Hematopoietic multipotent progenitor cell treated with erythropoietin and hydrocortisone succinate and interleukin-3 and kit ligand, for 15 days (in vitro differentiated cells): ENCODE measurements at places on chromosomes 2 and 18.

- no peak for DNase-seq
Measured at GRCh38 chr2:10891390-10891789, 20.3 kb upstream of the KCNF1 start.

GRCh38 chr2:5983511-5984272 lies 291.5 kb downstream of the SOX11 start:
- no peak for DNase-seq

DNA sequence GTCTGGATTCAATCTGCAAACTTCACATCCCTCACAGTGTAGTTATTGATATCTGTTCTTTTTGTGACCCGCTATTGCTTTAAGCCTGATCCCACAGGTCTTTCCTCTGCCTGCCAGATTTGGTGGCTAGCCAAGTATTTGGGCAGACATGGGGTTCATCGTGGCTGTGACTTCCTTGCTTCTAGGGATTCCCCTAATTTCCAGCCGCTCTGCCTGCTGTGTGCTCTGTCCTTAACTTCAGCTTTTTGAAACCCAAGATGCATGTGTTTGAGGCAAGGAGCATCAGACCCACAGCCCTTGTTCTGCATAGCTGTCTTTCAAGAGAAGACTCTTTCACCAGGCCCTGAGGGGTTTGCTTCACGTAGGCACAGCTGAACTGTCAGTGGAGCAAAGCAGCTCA lies 54.2 kb downstream of the NCAPH start:
- DNase-seq = no peak

- DNase-seq = no peak
Measured at GRCh38 chr2:60855989-60856669, 25.2 kb upstream of the REL start.

DNA sequence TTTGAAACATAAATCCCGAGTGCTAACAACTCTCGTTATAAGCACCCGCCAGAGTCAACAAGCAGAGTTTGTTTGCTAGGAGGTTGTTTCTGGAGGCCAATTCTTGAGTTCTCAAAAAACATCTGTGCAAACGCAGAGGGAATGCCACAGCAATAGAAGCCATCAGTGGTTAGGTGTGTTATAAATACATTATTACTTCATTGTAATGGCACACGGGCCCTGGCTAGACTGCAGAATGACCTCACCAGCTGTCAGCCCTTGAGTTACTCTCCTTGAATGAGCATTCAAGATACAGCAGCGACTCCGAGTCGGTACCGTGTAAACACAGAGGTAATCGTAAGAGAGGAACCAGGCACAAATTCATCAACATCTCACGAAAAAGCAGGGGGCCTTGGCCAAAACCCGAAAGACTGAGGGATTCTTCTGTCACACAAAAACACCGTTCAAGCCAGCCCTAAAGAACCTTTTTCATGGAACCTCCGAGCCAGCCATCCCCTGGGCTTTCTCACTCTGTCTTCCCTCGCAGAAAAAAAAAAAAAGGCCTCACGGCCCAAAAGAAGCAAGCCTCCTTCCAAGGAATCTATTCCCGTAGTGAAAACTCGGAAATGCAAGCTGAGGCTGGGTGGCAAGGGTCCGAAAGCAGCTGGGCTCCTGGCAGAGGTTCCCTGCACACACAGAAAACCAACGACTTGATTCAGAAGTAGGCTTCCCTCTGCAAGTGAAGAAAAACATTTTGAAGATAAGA lies 133.7 kb upstream of the MEIS1 start:
- no peak for DNase-seq

GRCh38 chr2:55585451-55586080 lies 31.9 kb downstream of the PPP4R3B start:
- no peak for DNase-seq

DNA sequence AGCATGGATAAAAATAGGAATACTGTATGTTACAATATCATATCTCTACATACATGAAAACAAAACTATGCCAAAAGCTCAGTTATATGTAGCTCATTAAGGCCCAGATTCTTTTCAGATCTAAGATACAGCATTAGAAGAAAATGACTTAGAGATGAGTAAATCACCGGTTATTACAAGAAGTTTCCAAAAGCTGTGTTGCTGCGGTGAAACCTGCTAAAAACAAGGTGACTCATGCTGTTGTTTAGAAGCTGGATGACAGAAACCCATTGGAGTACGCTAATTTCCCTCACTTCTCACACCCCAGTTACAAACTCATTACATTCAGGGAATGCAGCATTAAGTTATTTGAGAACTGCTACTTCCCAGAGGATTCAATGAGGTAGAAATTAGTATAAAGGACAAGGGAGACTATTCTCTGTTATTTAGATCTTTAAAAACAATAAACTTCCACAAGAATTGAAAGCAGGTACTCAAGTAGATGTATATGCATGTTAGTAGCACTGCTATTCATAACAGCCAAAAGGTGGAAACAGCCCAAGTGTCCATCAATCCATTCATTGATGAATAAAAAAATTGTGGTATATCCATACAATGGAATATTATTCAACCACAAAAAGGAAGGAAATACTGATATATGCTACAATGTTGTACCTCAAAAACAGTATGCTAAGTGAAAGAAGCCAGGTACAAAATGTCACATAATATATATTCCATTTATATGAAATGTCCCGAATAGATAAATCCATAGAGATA lies 32.6 kb downstream of the RBKS start:
- DNase-seq = no peak

DNA sequence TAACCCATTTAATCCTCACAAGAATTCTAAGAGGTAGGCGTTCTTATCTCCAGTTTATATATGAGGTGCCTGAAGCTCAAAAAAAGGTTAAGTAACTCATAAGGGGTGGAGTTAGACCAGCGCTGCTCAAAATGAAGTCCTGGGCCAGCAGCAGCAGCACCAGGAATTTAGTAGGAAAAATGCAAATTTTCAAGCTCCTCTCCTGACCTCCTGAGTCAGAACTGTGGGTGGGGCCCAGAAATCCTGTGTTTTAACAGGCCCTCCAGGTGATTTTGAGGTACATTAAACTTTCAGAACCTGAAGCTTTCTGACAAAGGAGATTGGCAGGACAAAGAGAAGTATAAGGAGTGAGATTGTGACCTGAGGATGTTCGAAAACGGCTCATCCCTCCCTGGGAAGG lies 66.0 kb upstream of the CCDC85A start:
- no peak for DNase-seq

DNA sequence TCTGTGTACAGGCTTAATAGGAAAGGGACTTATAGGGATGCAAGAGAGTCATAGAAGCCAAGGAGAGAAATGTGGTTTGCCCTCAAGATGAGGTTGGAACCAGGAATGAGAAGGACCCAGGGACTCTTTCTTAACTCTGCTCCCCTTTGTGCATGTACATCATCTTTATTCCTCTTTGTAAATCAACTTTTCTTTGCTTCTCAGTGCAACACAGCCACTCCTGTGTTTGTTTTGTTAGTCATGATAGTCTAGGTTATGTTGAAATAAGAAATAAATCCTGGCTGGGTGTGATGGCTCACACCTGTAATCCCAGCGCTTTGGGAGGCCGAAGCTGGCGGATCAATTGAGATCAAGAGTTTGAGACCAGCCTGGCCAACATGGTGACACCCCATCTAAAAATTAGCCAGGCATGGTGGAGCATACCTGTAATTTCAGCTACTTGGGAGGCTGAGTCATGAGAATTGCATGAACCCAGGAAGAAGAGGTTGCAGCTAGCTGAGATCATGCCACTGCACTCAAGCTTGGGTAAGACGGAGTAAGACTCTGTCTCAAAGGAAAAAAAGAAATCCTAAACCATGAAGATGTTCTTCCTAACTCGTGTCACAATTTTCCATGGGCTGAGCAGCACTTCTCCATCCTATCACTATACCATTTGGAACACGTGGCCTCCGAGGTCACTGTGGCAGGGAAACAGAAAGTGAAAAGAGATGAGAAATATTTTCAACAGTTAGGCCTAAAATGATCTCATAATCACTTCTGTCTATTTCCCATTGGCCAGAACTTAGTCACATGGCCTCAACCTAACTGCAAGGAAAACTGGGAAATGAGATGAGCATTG lies 73.0 kb upstream of the TMEM17 start:
- no peak for DNase-seq

GRCh38 chr18:48080546-48080945 lies 150.1 kb upstream of the SMAD2 start:
- no peak for DNase-seq

- no peak for DNase-seq
Measured at GRCh38 chr2:20917719-20918572, 95.0 kb upstream of the LDAH start.

DNA sequence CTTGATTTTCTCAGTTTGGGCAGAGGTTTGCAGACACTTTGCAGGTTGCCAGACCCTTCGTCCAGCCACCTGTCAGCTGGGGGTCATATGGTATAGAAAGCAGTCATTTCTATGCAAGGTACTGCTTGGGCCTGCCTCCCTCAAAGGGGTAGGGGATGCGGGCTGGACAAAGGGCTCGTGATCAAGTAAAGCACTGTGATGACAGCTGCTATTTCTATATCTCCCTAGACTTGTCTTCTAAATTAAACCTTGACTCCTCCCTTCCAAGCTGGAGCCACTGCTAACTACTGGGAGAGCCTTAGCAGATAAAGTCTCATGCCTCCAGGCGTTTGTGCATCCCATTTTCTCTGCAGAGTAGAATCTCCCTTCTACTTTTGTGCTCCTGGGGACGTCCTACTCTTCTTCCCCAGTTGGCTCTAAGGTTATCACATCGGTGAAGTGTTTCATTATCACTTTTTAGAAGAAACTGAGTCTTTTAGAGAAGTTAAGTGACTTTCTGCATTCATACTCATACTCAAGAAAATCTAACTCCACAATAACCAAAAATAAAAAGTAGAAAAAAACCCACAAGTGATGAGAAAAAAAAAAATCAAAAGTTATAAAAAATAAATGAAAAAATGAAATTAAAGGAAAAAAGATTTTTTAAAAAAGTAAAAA lies 710 bp upstream of the XRCC5 start:
- no peak for DNase-seq

DNA sequence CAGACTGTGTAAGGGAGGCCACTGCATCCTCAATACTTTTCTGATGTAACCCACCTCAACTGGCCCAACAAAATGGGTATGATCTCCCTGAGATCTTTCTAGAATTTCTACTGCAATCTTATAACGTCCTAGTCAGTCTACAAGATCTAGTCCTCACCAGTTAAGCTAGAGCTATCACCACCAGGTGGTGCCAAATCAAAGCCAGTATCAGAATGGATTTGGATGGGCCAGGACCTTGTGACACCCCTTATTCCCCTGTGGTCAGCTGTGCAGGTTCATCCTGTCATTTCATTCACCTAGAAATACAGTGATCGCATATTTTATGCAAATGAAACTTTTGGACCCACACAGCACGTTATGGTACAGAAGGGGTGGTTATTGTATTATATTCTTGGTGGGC lies 90.3 kb downstream of the OLA1 start:
- peak; percentile 44 for DNase-seq

- DNase-seq = no peak
Measured at GRCh38 chr2:27049422-27050280, 1.8 kb upstream of the AGBL5 start.

GRCh38 chr2:157231476-157231875 lies 26.0 kb upstream of the GALNT5 start:
- DNase-seq = no peak

GRCh38 chr18:35920623-35921022 lies 51.9 kb upstream of the RMP24 start:
- DNase-seq = no peak

DNA sequence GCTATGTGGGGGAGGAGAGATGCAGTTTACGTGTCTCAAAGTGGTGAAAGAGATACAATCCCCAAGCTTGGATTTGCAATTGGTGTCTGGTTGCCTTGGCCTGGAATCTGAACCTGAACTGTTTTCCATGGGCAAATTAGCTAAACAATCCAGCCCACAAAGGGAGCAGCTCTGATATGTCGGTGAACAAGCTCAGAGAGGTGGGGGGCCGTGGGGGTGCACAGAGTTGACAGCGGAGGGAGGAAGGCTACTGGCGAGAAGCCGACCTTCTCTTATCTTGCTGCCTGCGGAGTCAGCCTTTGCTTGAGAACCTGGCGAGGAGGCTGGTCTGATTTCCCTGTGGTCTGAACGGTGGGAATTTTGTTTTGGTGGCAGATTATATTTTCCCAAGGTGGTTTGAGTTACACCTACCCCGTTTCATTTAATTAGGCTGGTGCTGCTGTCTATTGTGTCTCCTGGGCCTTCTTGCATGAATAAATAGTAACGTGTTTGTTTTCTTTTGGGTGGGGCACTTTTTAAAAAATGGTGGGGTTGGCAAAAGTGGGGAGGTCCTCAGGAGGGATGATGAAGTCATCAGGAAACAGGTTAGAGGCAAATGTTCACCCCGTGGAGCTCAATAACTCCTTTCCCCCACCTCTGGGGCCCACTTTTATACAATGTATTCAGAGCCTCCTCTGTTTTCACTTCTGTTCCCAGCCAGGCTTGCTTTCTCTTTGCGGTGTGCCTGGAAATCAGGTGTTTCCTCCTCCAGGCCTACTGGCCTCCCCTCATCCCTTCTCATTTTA lies 80.9 kb upstream of the IGFBP5 start:
- DNase-seq = no peak

- no peak for DNase-seq
Measured at GRCh38 chr18:33802955-33803354, 224.9 kb downstream of the ASXL3 start.

- no peak for DNase-seq
Measured at GRCh38 chr18:12278215-12278671, 24.1 kb downstream of the CIDEA start.

DNA sequence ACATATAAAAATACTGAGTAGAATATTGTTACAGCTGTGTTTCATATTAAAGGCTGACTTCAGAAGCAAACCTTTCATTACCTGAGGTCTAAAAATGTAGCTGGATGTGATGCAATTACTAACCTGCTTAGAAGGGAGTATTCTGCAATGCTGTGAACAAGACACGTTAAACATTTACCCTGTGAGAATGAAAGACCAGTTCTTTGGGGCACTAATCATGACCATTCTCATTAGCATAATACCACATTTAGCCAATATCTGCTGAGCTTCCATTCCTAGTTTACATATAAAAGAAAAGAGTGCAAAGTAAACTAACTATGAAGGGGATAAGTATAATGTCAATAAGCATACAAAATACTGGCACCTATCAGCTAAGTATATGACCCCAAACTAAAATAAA lies 784.0 kb upstream of the KLHL29 start:
- DNase-seq = no peak

GRCh38 chr2:216536734-216537210 lies 38.1 kb downstream of the RPL37A start:
- DNase-seq = no peak

- no peak for DNase-seq
Measured at GRCh38 chr2:123546353-123546752, 478.7 kb upstream of the CNTNAP5 start.

DNA sequence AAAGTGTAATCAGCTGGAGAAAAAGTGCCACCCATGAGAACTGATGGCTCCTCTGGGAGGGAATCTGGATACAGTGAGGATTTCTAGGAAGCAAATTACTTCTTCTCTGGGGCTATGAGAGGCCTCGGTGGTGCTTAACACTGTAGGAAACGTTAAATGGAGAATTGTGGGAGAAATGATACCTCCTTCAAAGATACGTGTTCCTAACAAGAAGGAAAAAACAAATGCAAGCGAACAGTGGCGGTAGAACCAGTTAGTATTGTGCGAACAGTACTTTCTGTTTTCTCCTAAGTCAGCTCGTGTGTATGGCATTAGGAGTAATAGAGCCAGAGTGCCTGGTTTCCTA lies 587 bp upstream of the MTIF2 start:
- DNase-seq = peak; percentile 20

- DNase-seq = peak; percentile 57
Measured at GRCh38 chr2:200862532-200863000, 1.9 kb downstream of the CLK1 start.
